ENCODE measurements at places on chromosomes 4 and X. TPM values are rescaled to one million over a fixed set of nuclear protein-coding genes. Genes with fewer than 3 reads are reported as not detected.

DNA sequence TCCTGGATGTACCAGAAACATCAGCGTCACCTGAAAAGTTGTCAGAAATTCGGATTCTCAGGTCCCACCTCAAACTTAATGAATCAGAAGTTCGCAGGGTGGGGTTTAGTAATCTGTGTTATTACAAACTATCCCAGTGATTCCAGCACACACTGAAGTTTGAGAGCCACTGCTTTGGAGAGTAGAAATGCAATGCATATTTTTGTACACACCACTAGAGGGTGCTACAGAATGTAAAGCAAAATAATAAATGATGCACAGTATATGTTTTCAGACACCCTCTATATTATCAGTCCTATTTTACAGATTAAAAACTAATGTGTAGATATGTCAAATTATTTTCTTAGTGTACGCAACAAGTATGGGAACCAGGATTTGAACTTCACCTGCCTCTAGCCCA is 2.4 kb upstream of the MORF4L2 start:
- no peak for DNase-seq

The NPNT gene
- 0.29 TPM for total RNA-seq

DNA sequence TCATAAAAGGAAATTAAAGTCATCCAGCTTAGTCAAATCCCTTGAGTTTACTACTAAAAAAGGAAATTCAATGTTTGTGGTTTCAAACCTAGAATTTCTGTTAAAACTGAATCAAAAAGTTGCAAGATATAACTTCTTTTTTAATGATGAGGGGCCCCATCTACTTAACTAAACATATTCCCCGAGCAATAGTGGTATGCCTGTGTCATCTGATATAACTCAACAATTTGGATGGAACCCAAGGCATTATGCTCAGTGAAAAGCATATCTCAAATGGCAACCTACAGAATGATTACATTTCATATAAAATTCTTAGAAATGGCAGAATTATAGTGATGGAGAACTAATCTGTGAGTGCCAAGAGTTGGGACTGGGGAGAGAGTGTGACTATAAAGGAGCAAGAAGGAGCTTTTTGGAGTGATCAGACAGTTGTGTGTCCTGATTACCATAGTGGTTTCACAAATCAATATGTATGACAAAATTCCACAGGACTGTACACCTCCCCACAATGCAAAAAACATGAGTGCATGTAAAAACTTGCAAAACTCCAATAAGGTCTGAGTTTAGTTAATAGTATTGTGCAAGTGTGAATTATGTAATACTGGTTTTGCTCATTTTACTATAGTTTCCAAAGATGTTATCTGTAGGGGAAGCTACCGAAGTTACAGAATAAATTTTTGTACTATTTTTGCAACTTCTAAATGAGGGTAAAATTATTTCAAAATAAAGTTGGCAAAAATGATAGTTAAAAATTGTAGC is 323.2 kb downstream of the ARHGAP24 start:
- no peak for DNase-seq

- no peak for DNase-seq
These were observed 664 bp downstream of the PRSS12 start for GRCh38 chr4:118351851-118352827.

The TBX22 gene
- total RNA-seq = not detected

- no peak for DNase-seq
These were observed 483 bp downstream of the USP27X start for GRCh38 chrX:49879656-49880277.

DNA sequence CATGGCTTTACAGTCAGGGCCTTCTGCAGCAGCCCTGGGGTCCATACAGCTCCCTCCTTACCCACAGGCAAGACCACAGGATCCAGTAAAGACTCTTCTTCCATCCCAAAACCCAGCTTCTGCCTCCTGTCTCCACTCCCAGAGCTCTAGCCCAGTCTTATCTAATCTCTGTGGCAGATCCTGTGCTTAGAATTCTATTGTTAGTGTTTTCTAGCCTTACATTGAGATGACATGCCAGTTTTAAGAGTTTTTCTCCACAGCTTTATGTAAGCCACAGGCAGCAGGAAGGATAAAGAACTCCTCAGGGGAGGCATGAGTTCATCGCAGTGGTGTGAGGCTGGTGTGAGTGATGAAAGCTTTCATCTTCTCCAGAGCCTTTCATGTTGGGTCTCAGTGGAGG is 129.1 kb downstream of the RCHY1 start:
- DNase-seq = no peak

GRCh38 chr4:9904976-9905587 is 116.2 kb downstream of the SLC2A9 start:
- no peak for DNase-seq

GRCh38 chr4:139762720-139763119 is 97.1 kb downstream of the MGST2 start:
- DNase-seq = no peak

- DNase-seq = no peak
These were observed 239.7 kb upstream of the FAM241A start for GRCh38 chr4:111905511-111905910.

GRCh38 chr4:93761286-93761685 is 67.3 kb upstream of the ATOH1 start:
- no peak for DNase-seq

DNA sequence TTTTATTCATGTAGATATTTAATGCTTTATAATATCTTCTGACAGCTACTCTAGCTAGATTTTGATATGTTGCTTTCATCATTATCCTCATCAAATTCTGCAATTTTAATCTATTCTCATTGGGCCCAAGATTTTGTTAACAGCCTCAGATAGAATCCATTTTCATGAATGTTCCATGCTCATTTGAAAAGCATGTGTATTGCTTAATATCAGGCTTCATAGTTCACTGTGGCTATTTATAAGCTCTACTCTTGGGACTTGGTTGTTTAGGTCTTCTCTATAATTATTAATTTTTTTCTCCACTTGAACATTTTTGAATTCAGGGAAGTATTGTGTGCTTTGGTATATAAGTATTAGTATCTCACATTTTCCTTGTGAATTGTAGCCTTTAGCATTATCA is 41.8 kb downstream of the RAB40A start:
- no peak for DNase-seq

The EXOC1L gene
- not detected for total RNA-seq

- DNase-seq = peak; percentile 48
These were observed 12.4 kb upstream of the SH3RF1 start for GRCh38 chr4:169283114-169283509.

The SNCA gene
- not detected for total RNA-seq

The USP17L18 gene
- not detected for total RNA-seq

GRCh38 chr4:151801547-151802516 is 41.0 kb upstream of the GATB start:
- DNase-seq = peak; percentile 60

The PNCK gene
- 0.48 TPM for total RNA-seq

GRCh38 chrX:96997196-96997595 is 113.5 kb downstream of the RPA4 start:
- no peak for DNase-seq

The MAOB gene
- not detected for total RNA-seq

The SLIT2 gene
- 16.8 TPM for total RNA-seq

DNA sequence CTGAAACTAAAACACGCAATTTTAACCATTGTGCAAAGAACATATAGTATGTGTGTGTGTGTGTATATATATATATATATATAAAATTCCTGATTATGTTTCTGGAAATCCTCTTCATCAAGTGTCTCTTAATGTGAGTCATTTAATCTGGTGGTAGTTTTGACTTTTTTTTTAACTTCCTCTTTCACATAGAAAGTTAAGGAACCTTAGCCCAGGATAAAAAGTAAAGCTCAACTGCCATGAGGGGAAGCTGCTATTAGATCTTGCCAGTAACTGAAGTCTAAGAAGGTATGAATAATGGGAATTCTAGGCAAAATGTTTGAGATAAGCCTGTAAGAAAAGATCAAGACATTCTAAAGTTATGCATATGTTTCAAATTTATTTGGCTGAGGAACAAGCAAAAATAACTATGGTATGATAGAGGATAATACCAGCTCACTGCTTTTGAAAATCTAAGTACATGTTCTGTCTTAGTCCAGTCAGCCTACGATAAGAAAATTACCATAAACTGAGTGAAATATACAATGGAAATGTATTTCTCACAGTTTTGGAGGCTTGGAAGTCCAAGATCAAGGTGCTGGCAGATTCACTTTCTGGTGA is 757.0 kb downstream of the TRAM1L1 start:
- DNase-seq = no peak

- DNase-seq = peak; percentile 2
These were observed 23.1 kb downstream of the MAGEA8 start for GRCh38 chrX:149903889-149904748.

- peak; percentile 71 for DNase-seq
These were observed at the start of gene KLHL4 for GRCh38 chrX:87517571-87518141. TSS of gene KLHL4 (plus strand) at chrX:87517802. CDS start at chrX:87517894, 92 bp downstream.

- DNase-seq = no peak
These were observed 298.8 kb upstream of the CTSO start for GRCh38 chr4:156252358-156252921.

The S100G gene
- not detected for total RNA-seq

The GIMD1 gene
- total RNA-seq = not detected

DNA sequence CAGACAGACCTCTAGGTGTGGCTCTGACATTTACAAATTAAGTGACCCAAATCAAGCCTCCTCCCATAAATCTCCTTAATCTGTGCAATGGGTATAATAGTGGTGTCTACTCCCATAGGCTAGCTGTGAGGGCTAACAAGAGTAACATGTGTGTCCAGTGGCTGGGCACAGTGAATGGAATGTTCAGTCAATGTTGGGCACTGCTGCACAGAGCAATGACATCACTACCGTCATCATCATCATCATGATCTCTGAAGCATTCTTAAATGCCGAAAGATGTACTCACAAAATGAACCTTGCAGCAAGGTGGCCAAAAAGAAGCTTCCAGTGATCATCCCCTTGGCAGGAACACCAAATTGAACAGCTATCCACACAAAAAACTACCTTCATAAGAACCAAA is 43.5 kb downstream of the CHRNA9 start:
- no peak for DNase-seq

The HTR2C gene
- total RNA-seq = 2.2 TPM

- no peak for DNase-seq
These were observed 2326.8 kb upstream of the AGA start for GRCh38 chr4:179768996-179769395.

The MAGEC2 gene
- not detected for total RNA-seq

DNA sequence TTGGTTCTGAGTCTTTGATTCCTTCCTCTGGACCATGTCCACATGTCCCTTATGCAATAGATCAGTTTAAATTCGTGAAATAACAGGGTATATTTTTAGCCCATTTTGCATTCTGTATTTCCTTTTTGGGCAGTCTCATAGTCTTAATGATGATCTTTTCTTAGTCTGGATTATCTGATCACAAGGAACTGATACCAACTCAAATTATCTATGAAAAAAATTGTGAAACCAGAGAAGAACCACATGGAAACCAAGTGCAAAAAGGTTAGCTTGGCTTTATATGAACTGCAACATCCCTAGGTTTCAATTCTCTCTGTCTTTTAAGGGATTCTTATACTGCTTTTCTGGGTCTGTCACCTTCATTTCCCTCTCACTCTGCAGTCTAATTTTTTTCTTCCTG is 608.6 kb upstream of the AADAT start:
- DNase-seq = no peak

- DNase-seq = no peak
These were observed 33.9 kb upstream of the RTL3 start for GRCh38 chrX:78693012-78693411.

- no peak for DNase-seq
These were observed 610.2 kb downstream of the PCDH18 start for GRCh38 chr4:136922066-136922465.

DNA sequence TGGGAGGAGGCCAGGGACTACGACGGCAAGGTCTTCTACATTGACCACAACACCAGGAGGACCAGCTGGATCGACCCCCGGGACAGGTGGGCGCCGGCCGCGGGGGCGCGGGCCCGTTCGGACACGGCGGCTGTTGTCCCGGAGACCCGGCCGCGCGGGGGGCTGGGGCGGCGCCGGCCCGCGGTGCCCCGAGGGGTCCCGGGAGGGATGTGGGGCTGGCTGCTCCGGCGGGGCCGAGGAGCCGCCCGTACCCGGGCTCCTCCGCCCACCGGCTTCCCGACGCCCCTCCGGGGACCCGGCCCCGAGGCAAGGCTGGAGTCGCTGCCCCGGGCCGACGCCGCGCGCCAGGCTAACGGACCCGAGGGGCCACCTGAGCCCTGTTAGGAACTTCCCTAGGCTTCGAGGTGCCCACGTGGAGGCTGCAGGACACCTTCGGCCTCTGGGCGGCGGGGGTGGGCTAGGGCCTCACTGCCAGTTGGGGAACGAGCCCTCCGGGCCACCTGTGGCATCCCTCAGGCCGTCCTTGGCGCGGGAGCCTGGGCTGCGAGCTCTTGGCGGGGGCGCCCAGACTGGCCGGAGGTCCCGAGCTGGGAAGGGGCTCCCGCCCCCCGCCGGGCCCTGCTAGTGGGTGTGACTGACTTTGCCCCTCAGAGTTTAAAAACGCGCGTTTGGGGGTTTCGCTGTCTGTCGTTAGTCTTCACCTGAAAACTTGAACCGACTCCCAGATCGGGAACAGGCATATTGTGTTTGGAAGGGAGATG is 660 bp downstream of the WWC2 start:
- DNase-seq = no peak

- DNase-seq = no peak
These were observed 158.0 kb upstream of the PCDH10 start for GRCh38 chr4:132991111-132991510.

- DNase-seq = no peak
These were observed 109.2 kb upstream of the HS3ST1 start for GRCh38 chr4:11537846-11538245.

DNA sequence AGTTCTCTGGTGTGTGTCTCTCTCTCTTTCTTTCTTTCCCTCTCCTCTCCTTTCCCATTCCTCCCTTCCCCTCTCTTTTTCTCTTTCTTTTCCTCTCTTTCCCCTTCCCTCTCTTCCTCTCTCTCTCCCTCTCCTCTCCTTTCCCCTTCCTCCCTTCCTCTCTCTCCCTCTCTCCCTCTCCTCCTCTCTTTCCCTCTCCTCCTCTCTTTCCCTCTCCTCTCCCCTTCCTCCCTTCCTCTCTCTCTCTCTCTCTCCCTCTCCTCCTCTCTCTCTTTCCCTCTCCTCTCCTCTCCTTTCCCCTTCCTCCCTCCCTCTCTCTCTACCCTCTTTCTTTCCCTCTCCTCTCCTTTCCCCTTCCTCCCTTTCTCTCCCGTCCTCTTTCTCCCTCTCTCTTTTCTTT is 12.4 kb upstream of the EOLA1 start:
- DNase-seq = no peak

GRCh38 chr4:18568600-18568999 is 547.0 kb upstream of the LCORL start:
- DNase-seq = no peak

The RPL10 gene
- total RNA-seq = 4,739 TPM

The IL1RAPL2 gene
- total RNA-seq = not detected

DNA sequence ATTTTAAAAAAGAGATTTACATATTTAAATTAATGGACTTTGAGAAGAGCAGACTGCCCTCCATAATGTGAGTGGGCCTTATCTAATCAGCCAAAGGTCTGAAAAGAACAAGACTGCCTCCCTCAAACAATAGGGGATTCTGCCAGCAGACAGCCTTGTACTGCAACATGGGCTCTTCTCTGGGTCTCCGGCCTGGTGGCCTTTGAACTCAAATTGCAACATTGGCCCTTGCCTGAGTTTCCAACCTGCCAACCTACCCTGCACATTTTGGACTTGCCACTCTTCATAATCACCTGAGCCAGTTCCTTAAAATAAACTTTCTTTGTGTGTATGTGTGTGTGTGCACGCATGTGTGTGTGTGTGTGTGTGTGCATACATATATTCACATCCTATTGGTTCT is 90.8 kb upstream of the OTUD4 start:
- DNase-seq = no peak

- DNase-seq = no peak
These were observed 2137.1 kb upstream of the TENM3 start for GRCh38 chr4:180106122-180106521.

Measured in A172 (cell line).